Fibroblast of skin of scalp (primary cell): ENCODE measurements at places on chromosomes 2 and 18.

- no peak for DNase-seq
Observed at GRCh38 chr18:22164337-22165048, 4.9 kb upstream of the GATA6 start.

- DNase-seq, result no peak
Observed at GRCh38 chr2:175734686-175735085, 267.4 kb downstream of the LNPK start.

GRCh38 chr18:28594034-28594433, 417.1 kb upstream of the CDH2 start:
- DNase-seq, result no peak

GRCh38 chr2:64768491-64769005, 114.8 kb upstream of the SERTAD2 start:
- DNase-seq, result no peak

- no peak for DNase-seq
Observed at GRCh38 chr2:110748489-110748867, 16.1 kb downstream of the ACOXL start.
